AG04449 (cell line): ENCODE measurements at places on chromosomes 3 and 15.

DNA sequence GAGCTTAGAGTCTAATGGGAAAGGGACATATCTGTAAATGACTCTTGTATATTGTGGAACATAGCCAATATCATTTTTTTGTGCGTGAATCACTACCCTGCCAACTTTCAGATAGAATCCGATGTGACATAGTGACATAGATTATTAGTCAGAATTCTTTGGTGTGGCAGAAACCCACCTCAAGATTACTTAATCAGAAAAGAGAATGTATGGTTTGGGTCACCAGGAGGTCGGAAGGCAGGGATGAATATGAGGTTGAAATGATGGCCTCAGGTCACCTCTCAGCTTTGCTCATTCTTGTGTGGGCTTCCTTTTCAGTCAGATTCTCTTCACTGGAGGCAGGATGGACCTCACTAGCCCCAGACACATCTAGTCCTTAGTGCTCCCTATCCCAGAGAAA lies 41.4 kb downstream of the SNAPC5 start:
- DNase-seq, result no peak

- DNase-seq, result no peak
Observed at GRCh38 chr15:74826364-74826819, at the start of gene CPLX3. Gene CPLX3, plus strand, starts transcription at chr15:74826627. Its CDS starts 77 bp downstream, at chr15:74826704.

DNA sequence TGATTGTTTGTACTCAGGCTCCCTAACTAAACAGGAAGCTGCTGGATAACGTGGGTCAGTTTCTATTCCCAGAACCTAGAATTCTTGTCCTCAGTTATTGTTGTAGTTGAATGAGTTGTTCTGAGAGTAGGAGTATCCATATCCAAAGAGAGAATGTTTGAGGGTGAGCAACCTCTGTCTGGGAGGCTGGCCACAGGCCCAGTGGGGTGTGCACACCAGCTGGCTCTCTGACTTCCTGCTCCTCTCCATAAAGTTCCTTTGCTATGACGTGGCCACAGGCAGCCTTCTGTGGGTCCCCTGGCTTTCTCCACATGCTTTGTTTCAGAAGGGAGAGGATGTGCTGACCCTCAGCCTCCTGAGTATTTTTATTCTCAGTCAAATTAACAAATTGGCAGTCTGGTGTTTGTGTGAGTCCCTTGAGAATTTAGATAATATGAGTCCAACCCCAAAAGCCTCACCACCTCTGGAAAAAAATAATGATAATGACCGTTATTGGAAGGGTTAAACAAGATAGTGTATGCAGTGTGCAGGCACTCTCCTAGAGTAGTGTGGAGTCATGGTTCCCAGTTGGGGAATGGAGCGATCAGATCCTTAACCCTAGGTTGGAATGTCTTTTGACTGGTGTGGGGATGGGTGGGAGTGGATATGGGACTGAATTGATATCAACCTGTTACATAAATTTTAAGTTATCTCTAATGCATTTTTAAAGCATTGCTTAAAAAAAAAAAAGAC lies 47.6 kb upstream of the MED12L start:
- peak; percentile 64 for DNase-seq

DNA sequence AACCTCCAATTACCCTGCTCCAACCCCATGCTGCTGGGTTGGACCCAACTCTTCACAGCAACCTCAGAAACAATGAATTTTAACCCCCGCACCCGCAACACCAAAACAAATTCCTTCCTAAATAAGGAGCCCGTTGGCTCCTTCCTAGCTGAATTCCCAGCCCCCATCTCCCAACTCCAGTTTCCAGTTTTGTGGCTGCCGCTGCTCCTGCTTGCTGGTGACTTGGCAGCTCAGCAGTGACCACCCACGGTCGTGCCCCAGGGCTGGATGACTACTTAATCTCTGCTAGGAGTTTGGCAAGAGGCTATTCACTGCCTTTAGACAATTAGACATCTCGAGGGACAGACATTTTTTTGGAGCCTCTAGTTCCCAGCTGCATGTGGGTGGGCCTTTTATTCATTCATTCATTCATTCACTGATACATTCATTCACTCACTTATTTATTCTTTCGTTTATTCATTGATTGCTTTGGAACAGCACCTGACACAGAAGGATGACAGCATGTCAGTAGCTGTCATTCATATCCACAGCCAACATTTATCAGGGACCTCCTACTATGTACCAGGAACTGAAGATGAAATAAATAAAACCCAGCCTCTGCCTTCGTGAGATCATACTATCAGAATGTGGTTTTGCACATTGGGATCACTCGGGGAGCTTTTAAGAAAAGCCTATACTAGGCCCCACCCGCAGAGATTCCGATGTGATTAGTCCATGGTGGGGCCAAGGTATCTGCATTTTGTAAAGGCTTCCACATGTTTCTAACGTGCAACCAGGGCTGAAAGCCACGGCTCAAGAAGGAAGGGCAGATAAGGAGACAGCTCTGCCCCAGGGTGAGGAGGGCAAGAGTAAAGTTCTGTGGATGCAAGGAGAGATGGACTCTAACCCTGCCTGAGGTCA lies 256.5 kb downstream of the SHQ1 start:
- peak; percentile 63 for DNase-seq

DNA sequence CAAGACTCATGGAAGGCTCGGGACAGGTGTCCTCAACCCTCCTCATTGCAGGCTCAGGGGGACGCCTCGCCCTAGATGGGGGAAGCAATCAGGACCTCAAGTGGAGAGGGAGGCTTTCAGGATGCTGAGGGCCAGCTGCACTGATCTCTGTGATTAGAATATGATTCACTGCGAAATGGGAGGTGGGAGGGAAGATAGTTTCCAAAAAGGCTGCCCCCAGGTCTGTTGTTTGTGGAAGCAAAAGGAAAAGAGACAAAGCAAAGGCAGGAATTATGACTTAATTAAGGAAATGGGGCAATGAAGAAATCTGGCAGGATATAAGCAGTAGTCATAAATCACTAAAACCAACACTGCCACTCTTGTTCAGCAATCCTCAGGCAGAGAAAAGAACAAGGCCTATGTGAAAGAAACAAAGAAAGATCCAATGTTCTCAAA lies 85.6 kb upstream of the ABHD17C start:
- no peak for DNase-seq

DNA sequence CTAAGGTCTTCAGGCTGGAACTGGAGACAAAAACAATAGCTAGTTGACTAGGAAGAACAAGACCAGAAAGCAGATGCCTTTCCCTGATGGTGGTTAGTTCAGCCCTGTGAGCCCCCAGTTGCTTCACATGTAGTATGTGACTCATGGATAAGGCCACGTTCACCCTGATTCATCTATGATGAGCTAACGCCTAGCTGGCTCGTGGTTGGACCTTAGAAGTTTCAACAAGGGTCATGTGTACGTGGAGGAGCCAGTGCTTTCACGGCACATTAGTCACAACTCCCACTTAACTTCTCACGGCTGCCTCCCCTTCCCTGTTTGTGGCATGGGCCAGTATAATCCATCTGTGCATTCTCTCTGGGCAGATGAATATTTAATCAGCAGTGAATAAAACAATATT lies 20.6 kb downstream of the COL8A1 start:
- DNase-seq, result peak; percentile 97

DNA sequence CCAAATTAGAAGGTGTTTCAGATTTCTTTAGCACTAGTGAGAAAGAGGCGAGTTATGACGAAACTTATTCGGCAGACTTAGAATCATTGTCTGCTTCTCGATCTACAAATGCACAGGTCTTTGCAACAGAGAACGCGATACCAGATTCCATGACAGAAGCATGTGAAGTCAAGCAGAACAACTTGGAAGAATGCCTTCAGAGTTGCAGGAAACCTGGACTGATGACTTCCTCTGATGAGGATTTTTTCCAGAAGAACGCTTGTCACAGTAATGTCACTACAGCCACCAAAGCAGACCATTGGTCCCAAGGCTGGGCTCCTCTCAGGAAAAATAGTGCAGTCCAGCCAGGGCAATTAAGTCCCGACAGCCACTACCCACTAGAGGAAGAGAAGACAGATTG lies 50.6 kb downstream of the CDAN1 start:
- DNase-seq, result no peak

DNA sequence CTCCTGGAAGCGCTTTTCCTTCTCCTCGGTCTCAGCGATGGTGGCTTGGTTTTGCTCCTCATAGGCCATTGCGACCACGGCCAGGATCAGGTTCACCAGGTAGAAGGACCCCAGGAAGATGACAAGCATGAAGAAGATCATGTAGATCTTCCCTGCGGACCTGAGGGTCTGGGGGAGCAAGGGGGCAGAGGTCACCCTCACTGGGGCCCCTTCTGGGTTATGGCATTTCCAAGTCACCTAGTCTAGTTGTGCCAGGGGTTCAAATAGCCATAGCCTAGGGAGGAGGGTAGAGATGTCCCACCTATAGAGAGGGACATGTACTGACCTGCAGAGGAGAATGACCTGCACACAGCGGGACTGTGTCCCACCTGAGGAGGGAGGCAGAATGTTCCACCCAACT lies 43.5 kb downstream of the SCN5A start:
- DNase-seq, result no peak

DNA sequence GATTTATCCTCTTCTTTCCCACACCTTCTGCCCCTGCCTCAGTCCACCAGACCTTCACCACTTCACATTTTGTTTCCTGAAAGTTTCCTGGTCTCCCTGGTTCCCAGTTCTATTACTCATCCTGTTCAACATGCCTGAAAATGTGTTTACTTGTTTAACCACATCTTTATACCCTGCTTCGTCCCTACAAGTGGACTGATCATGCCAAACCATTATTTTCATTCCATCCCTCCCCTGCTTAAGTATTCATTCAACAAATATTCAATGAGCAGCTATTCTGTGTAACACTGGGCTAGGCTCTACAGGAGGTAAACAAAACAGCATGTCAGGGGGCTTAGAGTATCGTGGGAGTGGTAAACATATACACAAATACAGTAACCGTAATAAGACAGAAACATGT lies 5.5 kb downstream of the MYO5A start:
- peak; percentile 76 for DNase-seq

- no peak for DNase-seq
Observed at GRCh38 chr3:68288085-68288484, 633.7 kb upstream of the SUCLG2 start.

DNA sequence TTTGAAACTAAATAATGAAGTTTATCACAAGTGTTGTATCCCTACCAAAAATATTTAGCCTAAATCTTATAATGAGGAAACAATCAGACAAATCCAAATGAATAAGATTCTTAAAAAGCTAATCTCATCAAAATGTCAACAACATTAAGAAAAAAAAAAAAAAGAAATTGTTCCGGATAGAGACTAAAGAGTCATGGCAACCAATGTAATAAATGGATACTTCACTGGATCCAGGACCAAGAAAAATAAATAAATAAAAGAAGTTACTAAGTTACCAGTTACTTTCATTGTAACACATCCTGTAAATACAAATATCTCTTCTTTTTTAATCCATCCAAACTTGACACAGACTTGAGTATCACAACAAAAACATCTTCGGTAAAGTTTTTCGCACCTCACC lies 607 bp downstream of the MRPL47 start:
- no peak for DNase-seq
